NCI-H460 (cell line): ENCODE measurements at places on chromosomes 4 and X. TPM values are rescaled to one million over a fixed set of nuclear protein-coding genes. Genes with fewer than 3 reads are reported as not detected.

Gene NSDHL
- 10.5 and 15.8 TPM in 2 replicates for total RNA-seq

Gene TMSB15C
- 5.0 and 6.0 TPM in 2 replicates for total RNA-seq

Gene ARSJ
- 0.84 and 0.95 TPM in 2 replicates for total RNA-seq

Gene PLAC1
- total RNA-seq, result 0.52 and 0.62 TPM in 2 replicates

Gene CT55
- total RNA-seq, result not detected in 2 replicates

Gene DMP1
- total RNA-seq, result 0.02 TPM in 1 of 2 replicates, not detected in the other

Gene RHOXF2
- not detected in 2 replicates for total RNA-seq

Gene DSPP
- not detected in 2 replicates for total RNA-seq

Gene BEX4
- total RNA-seq, result 4.5 and 5.3 TPM in 2 replicates

Gene S100G
- not detected in 2 replicates for total RNA-seq

Gene FMR1
- total RNA-seq, result 27.4 and 34.3 TPM in 2 replicates

Gene MAGED4B
- 3.3 and 3.8 TPM in 2 replicates for total RNA-seq

Gene SPANXB1
- total RNA-seq, result not detected in 2 replicates

Gene SNCA
- 99.1 and 110 TPM in 2 replicates for total RNA-seq

Gene GUCY1B1
- 0.58 and 1.1 TPM in 2 replicates for total RNA-seq

Gene ARR3
- not detected in 2 replicates for total RNA-seq

Gene ADAMTS3
- 0.07 and 0.14 TPM in 2 replicates for total RNA-seq

Gene BEND2
- total RNA-seq, result not detected in 2 replicates
